Left renal cortex interstitium (tissue), 4 donors: ENCODE measurements at places on chromosomes 12 and 14. TPM values are rescaled to one million over a fixed set of nuclear protein-coding genes. Genes with fewer than 3 reads are reported as not detected.

DNA sequence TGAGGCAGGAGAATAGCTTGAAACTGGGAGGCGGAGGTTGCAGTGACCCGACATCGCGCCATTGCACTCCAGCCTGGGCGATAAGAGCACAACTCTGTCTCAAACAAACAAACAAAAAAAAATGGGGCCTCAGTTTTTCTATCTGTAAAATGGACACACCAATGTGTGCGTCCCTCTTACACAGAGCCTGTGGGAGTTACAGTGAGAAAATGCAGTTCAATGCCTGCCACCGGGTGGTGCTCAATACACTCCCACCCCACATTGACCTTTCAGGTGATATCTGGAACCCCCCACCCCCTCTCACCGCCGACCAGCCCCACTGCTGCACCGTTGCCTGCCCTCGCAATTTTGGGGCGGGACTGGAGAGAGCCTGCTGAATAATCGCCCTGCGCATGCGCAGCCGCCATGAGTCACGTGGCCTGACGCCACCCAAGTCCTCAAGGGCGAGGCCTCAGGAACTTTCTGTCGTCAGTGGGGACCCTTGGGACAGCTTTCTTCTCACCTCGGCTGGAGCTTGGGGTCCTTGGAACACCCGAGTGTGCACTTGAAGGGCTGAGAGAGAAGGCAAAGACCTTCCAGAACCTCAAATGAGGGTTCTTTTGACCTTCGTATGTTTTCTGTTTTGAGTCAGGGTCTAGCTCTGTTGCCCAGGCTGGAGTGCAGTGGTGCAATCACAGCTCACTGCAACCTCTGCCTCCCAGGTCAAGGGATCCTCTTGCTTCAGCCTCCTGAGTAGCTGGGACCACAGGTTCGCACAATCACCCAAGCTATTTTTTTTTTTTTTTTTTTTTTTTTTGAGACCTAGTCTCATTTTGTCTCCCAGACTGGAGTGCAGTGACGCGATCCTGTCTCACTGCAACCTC, 14.6 kb upstream of the CABP1 start:
- no peak for DNase-seq

DNA sequence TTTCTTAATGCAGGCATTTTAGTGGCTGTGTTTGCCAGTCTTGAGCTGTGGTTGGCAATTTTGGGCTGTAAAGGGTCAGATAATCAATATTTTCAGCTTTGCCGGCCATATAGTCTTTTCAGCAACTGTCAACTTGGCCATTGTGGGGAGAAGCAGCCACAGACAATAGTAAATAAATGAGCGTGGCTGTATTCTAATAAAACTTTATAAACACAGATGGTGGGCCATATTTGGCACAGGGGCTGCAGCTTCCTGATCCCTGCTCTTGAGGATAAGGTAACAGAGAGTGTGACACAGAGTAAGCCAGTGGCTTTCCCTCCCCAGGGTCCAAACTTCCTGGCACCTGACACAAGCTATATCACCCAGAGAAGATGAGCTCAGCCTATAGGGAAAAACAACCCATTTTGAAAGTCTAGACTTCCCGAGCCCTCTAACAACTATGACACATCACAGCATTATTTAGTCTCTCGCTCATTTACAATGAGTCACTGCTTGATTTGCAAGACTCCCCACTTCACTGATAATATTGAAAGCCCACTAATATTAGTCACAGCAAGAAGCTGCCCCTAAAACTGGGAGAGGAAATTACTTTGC, 163.1 kb upstream of the TMPO start:
- DNase-seq, result no peak

- no peak for DNase-seq
Measured at GRCh38 chr12:45131506-45131905, 80.6 kb upstream of the DBX2 start.

DNA sequence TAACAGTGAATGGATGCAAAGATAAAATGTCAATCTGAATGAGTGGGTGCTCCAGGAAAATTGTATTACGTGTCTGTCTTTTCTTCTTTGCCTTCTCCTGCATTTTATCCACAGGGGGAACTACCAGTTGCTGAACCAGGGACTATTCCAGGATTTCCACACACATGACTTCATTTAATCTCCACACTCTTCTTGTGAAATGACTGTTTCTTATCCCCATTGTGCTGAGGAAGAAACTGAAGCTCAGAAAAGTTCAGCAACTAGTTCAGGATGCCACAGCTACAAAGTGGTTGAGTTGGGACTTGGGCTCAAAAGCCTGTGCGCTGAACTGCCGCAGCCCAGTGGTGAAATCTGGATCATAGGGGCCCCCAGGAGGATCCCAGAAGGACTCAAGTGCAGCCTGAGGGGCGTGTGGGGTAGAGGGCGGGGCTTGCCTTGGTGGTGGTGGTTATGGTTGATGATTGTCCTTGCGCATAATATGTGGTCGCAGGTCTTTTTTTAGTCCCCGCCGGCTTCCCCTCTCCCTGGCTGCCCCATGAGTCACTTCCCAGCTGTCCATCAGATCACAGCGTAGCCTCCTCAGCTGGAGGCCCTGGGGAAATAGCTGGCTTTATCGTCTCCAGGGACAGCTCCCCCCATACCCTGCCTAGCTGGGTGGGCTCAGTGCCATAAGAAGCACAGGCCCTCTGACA, 235.2 kb upstream of the CRY1 start:
- DNase-seq, result no peak

- DNase-seq, result no peak
Measured at GRCh38 chr12:2083008-2083407, 30.2 kb downstream of the CACNA1C start.

- no peak for DNase-seq
Measured at GRCh38 chr12:75837700-75838099, 193.9 kb downstream of the PHLDA1 start.

DNA sequence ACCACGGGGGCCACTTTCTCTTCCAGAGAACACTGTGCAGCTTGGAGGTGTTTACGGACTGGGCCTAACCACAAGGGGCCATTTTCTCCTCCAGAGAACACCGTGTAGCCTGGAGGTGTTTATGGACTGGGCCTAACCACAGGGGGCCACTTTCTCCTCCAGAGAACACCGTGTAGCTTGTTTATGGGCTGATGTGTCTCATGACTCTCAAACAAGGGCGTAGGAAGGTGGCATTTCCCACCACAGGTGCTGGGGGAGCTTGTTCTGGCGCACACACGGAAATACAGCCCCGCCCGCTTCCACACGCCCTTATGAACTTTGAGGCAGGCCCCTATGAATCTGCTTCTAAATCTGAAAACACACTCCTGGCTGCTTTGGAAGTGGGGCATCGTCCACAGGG, 174.6 kb upstream of the SFSWAP start:
- DNase-seq, result no peak

GRCh38 chr12:132078190-132078589, 65.9 kb downstream of the DDX51 start:
- DNase-seq, result no peak

DNA sequence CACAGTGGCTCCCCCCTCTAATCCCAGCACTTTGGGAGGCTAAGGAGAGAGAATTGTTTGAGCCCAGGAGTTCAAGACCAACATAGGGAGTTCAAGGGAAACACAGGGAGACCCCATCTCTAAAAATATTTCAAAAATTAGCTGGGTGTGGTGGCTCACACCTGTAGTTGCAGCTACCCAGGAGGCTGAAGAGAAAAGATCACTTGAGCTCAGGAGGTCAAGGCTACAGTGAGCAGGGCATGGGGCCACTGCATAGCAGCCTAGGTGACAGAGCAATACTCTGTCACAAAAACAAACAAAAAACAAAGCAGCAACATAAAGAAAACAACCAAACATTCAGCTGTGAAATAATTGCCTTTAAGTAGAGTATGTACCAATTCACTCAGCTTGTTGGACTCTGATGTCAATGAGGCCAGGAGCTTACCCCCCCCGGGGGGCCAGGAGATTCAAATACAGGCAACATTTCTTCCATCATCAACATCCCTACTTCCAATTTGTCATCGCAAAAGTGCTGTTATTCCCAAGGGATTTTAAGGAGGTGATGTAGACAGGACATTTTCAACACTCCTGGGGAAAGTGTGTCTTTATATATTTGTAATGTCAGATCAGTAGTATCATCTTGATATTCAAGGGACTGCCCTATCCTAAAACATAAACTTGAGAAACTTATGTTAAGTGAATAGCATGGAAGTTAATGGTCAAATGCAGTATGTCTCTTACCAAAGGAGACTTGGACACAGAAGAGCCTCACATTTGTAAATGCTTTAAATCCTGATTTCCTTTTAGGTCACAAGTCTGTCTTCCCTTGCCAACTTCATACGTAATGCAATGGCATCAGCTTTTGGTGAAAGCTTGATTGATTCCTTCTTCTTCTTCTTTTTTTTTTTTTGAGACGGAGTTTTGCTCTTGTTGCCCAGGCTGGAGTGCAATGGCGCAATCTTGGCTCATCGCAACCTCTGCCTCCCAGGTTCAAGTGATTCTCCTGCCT, 40.6 kb upstream of the AEBP2 start:
- DNase-seq, result no peak

DNA sequence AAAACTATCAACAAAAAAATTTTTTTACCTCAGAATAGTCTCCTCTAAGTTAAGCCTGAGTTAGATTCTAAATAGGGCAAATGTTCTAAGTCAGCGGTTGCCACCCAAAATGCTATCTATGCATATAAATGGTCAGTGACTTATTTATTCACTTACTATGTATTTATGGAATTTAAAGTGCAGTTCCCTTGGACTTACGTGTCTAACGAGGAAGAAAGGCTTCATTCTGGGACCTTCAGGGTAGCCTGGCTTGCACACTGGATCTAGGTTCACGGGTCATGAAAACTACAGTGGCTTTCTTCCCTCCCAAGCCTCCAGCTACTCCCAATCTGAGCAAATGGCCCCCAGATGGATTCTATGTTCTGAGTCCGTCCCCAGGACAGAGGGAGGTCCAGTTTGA, 77.1 kb downstream of the ARF6 start:
- no peak for DNase-seq

GRCh38 chr12:68614105-68614679, 3.5 kb downstream of the RAP1B start:
- DNase-seq, result no peak

- DNase-seq, result no peak
Measured at GRCh38 chr14:100678469-100678828, 48.2 kb upstream of the DLK1 start.

GRCh38 chr14:87810711-87811110, 182.3 kb downstream of the GALC start:
- DNase-seq, result no peak

DNA sequence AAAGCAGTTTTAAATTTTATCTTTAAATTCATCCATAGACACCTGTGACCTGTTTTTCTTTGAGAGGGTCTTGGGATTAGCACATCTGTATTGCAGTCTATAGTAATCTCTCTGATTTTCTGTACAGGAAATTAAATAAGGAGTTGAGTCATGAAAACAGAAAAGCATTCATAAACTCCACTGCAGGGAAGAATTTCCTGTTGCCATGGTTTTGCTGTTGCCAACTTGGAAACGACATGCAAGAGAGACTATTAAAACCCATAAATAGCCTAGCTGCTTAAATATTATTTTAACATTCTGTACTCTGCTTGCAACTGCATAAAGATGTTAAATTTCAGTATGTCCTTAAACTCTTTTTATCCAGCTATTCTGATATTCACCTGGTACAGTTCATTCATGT, 281.0 kb upstream of the RGS6 start:
- peak; percentile 36 for DNase-seq

DNA sequence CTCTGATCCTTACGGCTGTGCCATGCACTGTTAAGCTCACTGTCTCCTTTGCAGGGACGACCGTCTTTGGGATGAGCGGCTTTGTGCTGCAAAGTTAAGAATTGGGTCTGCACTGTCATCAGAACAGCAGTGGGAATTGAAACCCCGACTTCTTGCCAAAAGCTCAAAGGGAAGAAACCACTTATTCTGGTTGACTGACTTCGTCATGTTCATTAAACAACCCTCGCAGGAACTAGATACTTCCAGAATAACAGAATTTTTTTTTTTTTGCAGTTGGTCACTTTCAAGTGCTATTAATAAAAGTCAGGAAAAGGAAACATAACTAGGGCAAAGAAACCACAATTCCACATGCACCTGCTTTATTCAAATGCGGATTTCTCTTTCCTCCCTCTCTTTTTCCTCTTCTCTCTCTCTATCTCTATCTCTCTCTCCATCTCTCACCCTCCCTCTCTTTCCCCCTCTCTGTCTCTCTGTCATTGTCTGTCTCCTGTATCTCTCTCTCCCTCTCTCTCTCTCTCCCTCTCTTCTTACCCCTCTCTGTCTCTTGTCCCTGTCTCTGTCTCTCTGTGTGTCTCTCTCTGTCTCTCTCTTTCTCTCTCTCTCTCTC, 12.3 kb upstream of the GLT1D1 start:
- no peak for DNase-seq

GRCh38 chr12:6212086-6212485, 11.9 kb downstream of the CD9 start:
- no peak for DNase-seq

GRCh38 chr12:59007620-59008019, 87.3 kb upstream of the LRIG3 start:
- no peak for DNase-seq

DNA sequence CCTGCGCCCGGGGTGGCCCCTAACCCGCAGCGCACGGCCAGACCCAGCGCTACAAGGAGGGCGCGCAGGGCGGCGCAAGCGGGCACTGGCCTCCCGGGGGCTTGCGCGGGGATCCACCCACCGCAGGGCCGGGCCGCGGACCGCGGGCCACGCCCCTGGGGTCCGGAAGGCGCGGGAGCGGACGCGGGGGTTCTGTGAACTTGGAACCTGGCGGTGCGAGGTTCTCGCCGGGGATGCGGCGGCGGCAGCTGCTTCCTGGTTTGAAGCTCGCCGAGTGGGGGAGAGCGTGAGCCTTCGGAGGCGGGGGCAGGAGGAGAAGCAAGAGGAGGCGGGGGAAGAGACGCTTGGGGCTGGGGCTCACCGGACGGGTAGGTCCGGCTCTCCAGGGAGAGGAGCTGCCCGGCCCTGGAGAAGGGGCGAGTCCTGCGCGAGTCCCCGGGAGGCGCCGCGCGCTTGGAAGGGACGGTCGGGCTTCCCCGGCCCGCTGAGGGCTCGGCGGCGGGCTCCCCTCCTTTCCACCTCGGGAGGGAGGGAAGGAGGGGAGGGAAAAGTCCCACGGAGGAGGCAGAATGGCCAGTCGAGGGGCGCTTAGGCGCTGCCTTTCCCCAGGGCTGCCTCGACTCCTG, at the start of gene PRKCH:
Gene PRKCH, plus strand, starts transcription at position 195 of the 626 bp plus-strand sequence. CDS start 523 bp downstream, outside the sequence.
- no peak for DNase-seq

SYNDIG1L gene
- 0.25 TPM for polyA plus RNA-seq

RECQL gene
- polyA plus RNA-seq, result 36.7 TPM

ADCK1 gene
- 7.6 TPM for polyA plus RNA-seq

AP5M1 gene
- 59.8 TPM for polyA plus RNA-seq

SOCS2 gene
- polyA plus RNA-seq, result 32.9 TPM

ERBB3 gene
- 98.1 TPM for polyA plus RNA-seq

GALNT8 gene
- polyA plus RNA-seq, result 3.1 TPM
